ENCODE measurements at places on chromosomes 7 and 10.

DNA sequence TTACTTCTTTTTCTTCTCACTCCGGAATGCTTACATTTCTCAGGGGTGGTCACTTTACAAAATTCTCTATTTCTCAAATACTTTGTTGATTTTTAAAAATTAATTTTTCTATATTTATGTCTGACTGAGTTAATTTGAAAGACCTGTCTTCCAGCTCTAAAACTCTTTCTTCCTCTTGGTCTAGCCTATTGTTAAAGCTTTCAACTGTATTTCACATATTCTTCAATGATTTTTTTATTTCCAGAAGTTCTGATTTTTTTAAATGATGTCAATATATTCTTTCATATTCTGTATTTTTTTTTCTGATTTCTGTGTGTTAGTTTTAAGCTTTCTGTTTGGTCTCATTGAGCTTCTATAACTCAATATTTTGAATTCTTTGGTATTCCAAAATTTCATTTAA lies 27.3 kb upstream of the AKR1C2 start:
- DNase-seq: no peak

DNA sequence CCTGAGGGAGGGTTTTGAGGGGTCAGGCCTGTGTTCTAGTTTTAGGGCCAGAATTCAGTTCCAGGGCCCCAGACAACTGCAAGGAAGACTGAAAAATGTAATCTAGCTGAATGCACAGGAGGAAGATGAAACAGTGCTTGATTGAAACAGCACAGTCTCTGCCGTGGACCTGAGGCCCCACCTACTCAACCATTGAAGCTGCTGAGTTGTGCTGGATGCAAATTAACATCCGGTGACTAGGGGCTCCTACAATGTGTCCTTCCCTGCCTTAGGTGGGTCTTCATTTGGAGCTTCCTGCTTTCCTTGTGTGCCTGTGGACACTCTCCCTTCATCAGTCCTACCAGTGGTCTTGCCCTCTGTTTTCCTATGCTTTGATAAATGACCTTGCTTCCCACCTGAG lies 5.7 kb downstream of the GLRX3 start:
- no peak for DNase-seq

- no peak for DNase-seq
Measured at GRCh38 chr10:133267293-133267692, 9.4 kb downstream of the ADAM8 start.

DNA sequence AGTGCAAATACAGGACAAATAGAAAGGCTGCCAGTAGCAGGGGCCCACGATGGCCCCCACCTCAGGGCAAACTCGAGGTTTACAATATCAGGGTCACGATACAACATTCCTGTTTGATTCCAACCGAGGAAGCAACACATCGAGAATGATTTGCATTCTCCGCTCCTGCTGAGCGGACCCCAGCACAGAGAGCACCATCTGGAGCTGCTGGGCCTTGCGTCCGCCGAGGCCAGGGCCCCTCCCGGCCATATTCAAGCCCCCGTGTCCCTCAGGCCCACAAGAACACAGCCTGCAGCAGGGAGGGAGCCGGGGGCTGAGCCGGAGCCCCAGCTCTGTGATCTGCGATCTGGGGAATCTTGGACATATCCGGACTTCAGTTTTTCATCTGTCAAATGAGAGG lies 84.3 kb downstream of the PRKAG2 start:
- no peak for DNase-seq

GRCh38 chr10:8085251-8085650 lies 30.8 kb downstream of the GATA3 start:
- no peak for DNase-seq

- DNase-seq: no peak
Measured at GRCh38 chr10:8444630-8445029, 390.1 kb downstream of the GATA3 start.

GRCh38 chr10:96417441-96417840 lies 58.6 kb upstream of the OPALIN start:
- peak; percentile 3 for DNase-seq

- no peak for DNase-seq
Measured at GRCh38 chr10:97618733-97619132, 14.6 kb downstream of the MORN4 start.

GRCh38 chr10:76119036-76119435 lies 687.6 kb downstream of the LRMDA start:
- DNase-seq: no peak

GRCh38 chr7:114302858-114303257 lies 111.8 kb upstream of the FOXP2 start:
- DNase-seq: no peak

GRCh38 chr7:35374858-35375257 lies 121.0 kb upstream of the TBX20 start:
- DNase-seq: no peak

DNA sequence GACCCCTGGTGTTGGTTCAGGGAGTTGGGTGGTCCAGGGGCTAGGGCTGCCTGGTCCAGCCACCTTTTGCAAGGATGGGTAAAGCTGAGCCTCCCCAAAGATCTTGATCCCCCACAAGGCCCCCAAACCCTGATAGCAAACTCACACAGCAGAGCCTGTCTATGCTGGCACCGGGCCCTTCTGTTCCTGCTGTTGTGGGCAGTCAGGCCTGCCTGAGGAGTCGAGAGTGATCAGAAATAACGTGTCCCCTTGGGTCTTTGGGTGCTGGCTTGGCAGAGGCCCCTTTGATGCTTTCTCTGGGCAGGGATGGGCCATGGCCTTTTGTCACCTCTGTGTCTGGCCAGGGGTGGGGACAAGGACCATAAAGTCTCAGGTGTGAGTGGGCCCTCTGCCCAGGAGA lies 715 bp upstream of the MUC12 start:
- no peak for DNase-seq

DNA sequence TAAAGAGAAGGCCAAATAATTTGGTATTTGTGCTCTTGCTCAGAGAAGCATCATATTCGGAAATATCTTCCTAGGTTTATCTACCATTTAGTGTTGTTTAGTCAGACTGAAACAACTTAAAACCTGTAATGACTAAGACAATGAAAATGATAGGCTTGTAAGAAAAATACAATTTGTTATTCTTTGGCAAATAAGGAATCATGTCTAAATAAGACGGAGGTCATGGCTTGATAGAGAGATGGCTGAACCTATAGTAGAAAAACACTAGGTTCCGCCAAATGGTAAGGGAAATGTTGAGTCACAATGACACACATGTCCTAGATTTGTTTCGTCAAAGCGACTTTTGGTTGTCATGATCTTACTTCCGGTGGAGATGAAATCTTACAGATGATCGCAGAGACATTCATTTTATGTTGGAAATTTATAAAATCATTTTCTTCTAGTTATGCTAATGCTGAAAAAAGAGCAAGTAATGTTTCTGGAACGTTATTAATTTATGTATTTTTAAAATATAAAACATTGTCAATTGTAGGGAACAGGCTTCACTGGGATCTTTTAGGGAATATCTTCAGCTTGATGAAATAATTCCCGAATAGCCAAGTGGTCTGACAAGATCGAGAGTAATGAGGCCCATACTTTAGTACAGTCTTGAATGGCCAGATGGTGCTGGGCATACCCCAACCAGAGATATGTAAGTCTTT lies 1.0 kb downstream of the SRGN start:
- no peak for DNase-seq

DNA sequence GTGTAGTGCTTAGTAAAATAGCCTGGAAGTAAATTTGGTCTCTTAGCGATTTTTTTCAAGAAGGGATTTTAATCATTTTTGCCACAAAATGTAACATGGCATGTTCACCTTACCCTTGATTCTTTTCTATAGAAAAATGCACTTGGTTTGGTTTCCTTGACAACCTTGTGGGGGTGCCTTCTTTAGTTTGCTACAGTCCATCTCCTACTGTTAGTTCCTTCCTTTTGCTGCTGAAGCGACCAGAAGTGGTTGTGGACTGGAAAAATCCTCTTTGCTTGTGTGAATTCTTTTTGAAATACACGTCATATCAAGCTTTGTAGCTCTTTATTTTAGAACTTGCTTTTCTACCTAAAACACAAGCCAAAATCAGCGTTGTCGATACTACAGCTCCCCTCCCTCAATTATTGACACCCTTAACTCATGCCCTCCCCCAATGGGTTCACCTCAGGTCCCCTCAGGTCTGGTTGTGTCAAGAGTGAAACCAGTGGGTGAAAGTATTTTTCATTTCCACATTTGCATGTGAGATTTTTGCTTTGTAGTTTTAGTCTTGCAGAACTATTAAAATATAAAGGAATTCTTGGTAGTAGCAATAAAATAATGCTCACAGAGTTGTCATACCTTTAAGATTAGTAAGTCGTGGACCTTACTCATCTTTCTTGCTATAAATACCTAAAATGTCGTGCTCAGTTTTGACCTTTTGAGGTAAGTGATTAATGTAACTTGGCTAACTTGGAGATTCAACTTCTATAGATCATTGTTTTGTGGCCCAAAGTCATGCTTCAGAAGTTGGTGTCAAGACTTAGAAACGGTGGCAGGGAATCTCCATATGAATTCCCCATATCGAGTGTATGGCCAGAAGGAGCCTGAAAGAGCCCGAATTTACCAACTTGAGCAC lies 1.5 kb downstream of the ACTR3B start:
- DNase-seq: no peak

GRCh38 chr7:31096198-31096876 lies 44.2 kb downstream of the ADCYAP1R1 start:
- no peak for DNase-seq

GRCh38 chr7:91151916-91152315 lies 112.3 kb upstream of the FZD1 start:
- no peak for DNase-seq

GRCh38 chr10:120318862-120319261 lies 138.2 kb upstream of the PLPP4 start:
- no peak for DNase-seq

- no peak for DNase-seq
Measured at GRCh38 chr7:23283086-23283485, 16.1 kb upstream of the MALSU1 start.

DNA sequence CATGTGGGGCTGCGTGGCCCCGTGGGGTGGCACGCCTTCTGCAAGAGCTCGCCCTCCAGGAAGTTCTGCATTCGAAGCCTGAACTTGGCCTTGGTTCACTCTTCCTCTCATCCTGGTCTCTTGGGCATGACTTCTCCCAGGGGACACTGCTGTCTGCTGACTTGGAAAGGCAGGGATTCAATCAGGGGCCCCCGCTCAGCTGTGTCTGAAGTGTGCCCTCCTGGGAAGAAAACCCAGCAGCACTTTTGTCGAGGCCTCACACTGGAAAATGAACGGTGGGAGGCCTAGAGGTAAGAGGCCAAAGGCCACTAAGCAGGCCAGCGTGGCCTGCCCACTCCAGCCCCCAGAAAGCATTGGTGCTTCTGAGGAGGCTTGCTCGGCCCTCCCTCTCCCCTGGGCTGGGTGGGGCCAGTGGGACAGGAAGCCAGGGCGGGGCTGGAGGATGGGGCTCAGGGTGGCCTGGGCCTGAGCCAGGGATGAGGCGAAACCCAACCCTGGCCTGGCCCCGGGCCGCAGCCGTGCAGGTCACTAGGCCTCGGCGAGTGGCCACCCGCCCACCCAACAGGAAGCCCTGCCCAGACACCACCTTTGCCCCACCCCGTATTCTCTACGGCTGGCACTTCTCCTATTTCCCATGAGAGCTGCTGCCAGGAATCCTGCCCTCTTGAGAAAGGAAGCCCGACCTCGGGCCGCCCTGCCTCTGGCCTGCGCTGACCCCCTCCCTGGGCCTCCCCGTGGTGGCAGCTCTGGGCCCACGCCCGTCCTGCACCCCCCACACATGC lies 81.1 kb downstream of the ZMIZ1 start:
- DNase-seq: no peak

GRCh38 chr10:102313221-102313896 lies 68.0 kb downstream of the GBF1 start:
- DNase-seq: no peak

GRCh38 chr7:85061456-85061855 lies 125.4 kb downstream of the SEMA3D start:
- no peak for DNase-seq

GRCh38 chr10:24617771-24618396 lies 105.8 kb downstream of the ARHGAP21 start:
- DNase-seq: peak; percentile 68

DNA sequence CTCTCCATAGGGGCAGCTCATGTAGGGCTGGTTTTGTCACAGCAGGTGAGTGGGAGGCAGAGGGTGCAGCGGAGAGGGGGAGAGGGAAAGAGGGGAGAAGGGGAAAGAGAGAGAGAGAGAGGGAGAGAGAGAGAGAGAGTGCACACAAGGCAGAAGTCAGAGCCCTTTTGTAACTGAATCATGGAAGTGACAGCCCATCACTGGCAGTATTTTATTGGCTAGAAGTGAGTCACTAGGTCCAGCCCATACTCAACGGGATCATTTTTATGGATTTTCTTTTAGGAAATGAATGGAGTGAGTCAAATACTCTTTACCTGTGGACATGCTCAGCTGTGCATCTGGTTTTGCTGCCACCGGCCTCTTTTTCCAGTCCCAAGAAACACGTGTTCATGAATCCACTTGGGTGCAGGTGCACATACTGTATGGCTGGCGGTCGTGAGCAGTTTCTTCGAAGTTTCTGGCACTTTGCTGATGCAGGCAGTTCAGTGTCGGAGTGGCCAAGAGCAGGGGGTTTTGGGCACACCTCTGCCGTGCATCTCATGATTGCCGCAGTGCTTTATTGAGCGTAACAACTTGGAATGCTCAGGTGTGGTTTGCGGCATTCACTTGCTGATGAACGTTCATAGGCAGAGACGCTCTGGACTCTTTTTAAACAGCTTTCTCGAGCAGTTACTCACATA lies 40.3 kb downstream of the DOCK1 start:
- no peak for DNase-seq

- DNase-seq: no peak
Measured at GRCh38 chr10:120490288-120490687, 33.3 kb downstream of the PLPP4 start.

DNA sequence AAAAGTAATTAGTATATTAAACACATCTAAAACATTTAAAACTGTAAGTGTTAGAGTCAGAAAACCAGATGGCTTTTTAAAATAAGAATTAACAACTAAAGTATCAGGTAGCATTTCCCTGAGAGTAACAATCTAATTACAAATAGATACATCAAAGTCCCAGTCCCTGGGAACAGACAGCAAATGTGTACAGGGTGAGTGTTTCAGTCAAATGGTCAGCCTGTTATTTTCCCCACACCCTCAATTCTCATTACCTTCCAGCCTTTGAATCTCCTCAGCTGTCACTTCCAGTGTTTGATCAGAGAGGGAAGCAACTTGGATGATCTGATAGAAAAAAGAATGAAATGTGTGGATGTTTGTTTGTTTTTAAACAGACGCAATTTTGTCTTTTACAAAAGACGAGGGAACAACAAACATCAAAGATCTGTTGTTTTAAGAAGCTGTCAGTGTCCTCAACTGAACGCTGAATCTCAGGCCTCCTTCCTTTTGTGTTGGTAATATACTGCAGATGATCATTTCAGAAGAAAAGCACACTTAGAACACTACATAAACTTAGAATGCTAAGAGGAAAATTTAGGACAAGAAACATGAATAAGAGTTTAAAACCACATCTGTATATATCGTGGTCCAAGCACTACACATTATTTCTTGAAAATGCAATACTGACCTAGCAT lies 29.8 kb downstream of the CEP41 start:
- DNase-seq: no peak
